ENCODE measurements at places on chromosomes 2 and 18.

DNA sequence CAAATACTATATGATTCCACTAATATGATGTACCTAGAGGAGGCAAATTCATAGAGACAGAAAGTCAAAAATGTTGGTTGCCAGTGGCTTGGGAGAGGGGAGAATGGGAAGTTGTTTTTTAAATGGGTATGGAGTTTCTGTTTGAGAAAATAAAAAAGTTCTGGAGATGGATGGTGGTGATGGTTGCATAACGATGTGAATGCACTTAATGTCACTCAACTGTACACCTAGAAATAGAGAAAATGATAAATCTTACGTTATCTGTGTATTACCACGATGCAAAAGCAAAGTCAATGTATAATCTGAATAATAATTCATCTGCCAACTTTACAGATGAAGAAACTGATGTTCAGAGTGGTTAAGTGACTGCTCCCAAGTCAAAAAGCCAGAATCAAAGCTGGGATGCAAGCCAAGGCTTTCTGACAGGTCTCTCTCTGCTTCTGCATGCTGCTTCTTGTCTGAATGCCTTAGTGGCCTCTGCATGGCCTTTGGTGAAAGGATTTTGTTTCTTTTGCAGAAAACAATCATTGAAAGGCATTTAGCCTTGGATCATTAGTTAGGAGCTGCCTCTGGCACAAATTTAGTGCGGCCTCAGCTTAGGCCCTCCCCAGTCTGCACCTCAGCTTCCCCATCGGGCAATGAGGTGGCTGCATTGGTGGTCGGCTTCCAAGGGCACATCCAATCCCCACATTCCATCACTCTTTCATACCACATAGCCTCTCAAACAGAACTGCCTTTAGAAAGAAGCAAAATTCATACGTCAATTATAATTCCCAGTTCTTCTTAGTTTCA is 46.5 kb upstream of the MYCN start:
- ATAC-seq: no peak

DNA sequence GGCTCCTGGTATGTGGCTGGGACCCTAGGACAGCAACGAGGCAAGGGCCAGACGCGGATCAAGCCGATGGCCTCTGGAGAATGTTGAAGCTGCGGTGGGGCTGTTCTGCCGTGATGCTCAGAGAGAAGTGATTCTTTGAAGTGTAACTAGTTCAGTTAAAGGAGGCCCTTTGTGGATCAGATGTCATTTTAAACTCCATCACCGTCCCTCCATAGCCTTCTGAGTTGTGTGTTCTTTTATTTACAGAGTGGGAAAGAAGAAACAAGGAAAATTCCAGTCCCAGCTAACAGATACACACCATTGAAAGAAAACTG is 403 bp downstream of the PNO1 start:
- ATAC-seq: no peak

GRCh38 chr2:152729844-152730243 is 11.4 kb downstream of the ARL6IP6 start:
- peak; percentile 68 for ATAC-seq

DNA sequence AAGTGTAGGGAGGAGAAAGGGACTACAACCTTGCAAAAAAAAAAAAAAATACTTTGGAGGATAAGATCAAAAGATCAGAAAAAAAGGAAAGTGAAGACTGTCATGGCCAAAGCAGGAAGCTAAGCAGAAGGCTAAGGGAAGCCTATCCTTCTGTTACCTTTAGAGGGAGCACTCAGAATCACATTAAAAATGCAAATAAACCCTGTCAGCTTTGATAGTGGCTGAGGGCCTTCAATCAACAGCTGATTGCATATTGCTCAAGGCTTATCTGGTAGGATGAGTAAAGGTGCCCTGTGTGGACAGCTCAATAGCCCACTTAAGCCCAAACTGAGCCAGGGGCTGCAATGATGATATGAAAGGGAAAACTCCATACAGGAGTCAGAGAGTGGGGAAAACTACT is 1021.2 kb downstream of the LRP1B start:
- no peak for ATAC-seq

- ATAC-seq: no peak
Observed at GRCh38 chr2:217843324-217843723, 159.5 kb downstream of the TNS1 start.

GRCh38 chr2:220955776-220956175 is 616.3 kb downstream of the EPHA4 start:
- no peak for ATAC-seq

GRCh38 chr2:15577071-15577735 is 14.5 kb upstream of the DDX1 start:
- ATAC-seq: peak; percentile 92

- ATAC-seq: peak; percentile 22
Observed at GRCh38 chr2:44360749-44361329, 455 bp downstream of the PREPL start.

GRCh38 chr2:168594778-168595177 is 138.7 kb downstream of the CERS6 start:
- ATAC-seq: no peak

- ATAC-seq: peak; percentile 20
Observed at GRCh38 chr2:105795575-105795934, 50.8 kb downstream of the NCK2 start.

DNA sequence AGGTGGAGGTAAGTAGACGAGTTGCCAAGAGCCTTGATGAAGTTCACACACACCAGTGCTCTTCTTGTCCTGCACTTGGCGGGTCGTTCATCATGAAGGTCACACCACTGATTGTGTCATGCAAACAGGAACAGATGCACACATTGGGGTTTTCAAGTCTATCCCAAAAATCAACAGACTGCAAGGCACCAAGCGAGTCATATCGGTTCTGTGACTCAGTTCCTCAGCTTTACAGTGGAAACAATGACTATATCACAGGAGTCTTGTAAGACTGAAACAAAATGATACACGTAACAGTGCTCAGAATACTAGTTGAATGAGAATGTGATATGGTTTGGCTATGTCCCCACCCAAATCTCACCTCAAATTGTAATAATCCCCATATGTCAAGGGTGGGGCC is 526.9 kb upstream of the ID2 start:
- ATAC-seq: peak; percentile 92

GRCh38 chr2:212299333-212299732 is 239.3 kb downstream of the ERBB4 start:
- ATAC-seq: no peak

- ATAC-seq: no peak
Observed at GRCh38 chr2:176068419-176068832, 15.3 kb downstream of the EVX2 start.

DNA sequence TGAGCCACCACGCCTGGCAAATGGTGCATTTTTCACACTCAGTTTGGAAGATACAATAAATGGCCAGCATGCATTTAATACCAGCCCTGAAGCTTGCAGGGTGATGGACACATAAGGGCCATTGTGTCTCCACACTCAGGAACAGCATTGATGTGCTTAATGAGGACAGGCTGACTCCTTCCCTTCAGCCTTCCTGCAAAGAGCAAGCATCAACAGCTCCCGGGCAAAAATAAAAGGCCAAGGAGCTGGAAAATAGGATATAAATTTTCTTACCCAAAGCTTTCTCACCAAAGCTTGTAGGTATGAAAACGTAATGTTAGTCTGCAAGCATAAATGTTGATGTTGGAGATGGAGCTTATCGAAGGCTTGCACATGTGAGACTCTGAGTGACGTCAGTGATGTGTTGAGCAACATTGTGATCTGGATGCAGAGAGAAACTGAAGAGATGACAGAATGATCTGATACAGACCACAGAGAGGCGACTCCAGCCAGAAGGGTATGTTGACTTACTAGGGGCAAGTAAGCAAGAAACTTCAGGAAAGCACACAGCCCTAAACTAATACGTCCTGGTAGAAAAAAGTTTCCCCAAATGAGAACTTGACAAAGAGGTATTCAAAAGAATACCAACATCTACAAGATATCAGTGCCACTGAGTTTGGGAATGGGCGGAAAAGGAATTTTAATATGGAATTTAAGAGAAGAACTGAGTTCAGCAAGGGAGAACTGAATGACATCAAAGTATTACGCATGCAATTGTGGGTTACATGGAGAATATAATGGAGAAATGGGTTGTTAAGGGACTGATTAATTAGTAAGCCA is 256.5 kb downstream of the TGIF1 start:
- no peak for ATAC-seq

GRCh38 chr2:184261818-184262217 is 336.5 kb upstream of the ZNF804A start:
- no peak for ATAC-seq

DNA sequence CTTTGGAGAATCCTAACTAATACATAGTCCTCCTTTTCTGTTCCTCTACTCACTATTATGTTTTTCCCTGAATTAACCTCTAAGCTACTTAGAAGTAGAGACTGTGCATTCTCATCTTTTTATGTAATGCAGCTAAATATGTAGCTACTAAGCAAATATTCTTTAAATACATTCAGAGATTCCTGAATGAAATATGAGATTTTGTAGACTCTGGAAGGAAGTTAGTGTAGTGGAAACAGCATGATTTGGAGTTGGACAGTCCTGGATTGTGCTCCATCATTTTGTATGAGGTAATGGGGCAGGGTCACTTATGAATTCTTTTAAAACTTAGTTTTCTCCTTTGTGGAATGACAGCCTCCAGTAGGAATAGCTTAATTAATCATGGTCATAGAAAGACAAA is 24.7 kb upstream of the NT5C1B start:
- no peak for ATAC-seq

DNA sequence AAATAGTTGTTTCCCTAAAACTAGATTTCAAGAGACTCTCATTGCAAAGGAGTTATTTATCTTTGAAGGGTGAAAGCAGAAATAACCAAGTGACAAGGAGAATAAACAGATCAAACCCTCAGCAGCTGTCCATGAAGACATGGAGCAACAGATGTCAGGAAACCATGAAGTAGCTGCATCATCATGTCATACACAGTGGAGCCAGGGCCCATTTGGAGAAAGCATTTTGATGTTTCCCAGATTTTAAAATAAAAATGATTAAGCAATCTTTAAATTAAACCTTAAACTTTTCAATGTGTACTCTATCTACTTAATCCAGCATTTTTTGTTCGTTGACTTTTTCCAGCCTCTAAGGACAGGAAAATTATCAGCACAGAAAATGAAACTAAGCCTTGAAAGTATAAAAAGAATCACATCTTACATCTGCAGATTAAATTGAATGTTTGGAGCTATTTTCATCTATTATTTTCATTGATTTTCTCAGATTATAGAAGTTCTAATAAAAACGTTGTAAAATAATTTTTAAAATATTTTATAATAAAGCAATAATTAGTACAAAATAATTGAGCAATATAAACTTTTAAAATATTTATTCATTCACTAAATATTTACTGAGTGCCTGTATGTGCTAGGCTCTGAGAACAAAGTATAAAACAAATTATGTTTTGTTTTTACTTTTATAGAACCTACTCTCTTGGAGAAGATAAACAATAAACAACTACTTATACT is 860.1 kb downstream of the BCL11A start:
- ATAC-seq: no peak

DNA sequence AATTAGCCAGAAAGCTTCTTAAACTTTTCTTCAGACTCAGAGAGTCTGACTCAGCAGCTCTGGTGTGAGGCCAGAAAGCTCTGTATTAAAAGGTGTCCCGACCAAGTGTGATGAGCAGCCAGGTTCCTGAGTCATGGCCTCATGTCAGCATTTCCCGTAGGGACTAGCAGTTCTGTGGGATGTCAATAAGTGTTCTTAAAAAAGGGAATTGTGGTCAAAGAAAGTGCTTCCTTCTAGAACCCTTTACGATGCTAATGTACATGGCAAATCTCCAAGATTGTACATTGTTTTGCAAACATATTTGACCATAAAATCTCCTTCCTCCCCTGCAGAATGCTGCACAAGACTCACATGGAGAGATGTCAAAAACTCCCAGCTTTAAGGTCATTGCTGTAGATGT is 80.1 kb downstream of the PLA2R1 start:
- ATAC-seq: no peak

DNA sequence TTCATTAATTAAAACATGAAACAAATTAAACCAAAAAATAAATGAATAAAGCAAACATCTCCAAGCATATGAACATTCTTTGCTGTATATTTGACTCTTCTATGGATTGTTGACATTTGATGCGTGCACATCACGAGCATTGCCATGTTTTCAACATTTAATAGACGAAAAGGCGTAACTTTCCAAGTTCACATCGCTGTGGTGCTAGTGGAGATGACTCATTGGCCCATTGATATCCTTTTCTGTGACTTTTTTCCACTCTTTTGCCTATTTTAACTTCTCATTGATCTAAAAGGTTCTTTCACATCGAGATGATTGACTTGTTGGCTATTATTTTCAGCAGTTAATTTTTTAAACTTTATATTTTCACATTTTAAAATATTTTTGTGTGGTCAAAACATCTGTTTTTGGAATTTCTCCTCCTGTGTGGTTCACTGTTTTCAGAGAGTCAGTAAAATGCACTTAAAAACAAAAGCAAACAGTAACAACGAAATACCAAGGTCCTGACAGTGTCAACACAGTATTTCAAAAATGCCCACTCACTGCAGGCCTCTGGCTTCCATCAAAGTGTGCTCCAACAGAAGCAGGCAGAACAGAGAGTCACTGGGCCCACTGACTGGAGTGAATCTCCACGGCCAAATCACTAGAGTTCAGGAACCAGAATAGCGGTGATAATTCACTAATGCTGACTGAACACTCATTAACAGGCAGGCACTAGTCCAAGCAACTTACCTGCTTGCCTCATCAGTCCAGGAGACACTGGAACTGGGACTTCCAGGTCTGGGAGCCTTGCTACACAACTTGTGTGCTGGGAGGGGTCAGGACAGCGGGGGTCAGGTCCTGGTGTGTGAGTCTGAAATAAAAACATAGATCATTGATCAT is 372.2 kb upstream of the SMIM21 start:
- no peak for ATAC-seq

DNA sequence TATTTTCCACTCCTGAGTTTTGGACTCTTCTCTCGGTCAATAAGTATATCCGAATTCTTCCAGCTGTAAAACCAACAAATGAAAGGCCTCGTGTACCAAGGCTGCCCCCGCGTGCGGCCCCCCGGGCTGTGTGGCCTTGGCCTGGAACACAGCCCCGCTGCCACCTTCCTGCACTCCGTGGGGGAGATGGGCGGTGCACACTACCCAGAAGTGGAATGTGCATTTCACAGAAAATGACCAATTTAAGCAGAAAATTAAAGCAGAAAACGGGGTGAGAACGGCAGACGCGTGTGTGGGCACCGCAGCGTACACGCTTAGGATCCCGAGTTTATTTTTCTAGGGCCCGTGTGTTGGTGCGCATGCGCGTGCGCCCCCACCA is 34.4 kb upstream of the ZNF516 start:
- no peak for ATAC-seq

DNA sequence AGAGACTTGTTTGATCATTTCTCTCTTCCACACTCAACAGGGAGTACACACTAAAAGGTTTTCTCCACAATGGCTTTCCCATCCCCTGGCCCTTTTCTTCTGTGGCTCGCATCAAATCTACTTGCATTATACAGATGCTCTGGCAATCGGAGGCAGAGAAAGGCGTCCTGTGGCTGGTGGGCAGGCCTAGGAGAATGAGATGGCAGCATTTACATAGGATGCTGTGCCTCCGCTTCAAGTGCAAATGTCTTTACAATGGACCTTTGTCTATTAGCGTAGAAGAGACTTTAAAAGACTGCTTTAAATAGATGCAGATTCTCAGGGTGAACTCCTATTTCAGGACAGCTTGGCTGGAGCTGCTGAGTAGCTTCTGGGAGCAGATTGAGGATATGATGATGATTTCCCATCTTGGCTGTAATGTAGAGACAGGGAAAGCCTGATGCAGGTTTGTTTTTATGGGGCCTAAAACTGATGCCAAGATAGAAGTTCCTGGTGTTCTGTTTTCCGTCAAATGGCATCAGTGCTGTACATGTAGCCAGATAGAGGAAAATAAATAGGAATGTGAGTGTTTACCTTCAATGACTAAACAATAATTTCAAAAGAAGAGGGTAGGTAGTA is 423.4 kb downstream of the RND3 start:
- no peak for ATAC-seq

- ATAC-seq: no peak
Observed at GRCh38 chr2:82748653-82749052, 1710.4 kb downstream of the SUCLG1 start.

Data from activated CD4-positive, CD25-positive, alpha-beta regulatory T cell treated with anti-CD3 and anti-CD28 coated beads, Interleukin-2, amount 50 U/mL, for 24 hours (primary cell).